ENCODE measurements at places on chromosomes 6 and 20.

DNA sequence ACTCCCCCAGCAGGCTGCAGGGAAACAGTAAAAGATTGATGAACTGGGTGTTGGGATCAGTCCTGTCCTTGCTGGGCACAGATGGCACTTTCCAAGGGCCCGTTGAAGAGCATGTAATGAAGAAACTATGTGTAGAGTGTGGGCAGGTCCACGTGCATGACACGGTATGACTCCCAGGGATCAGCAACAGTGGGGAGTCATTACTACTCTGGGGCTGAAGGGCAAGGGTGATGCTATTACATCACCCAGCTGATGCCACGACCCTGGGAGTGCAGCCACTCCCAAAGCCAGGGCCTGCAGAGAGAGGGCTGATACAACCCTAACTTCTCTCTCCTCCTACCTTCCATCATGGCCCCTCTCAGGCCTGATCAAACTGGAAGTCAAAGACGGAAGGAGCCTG lies 20.1 kb downstream of the KCNK17 start:
- no peak for DNase-seq

- DNase-seq, result no peak
These were observed 4.1 kb downstream of the CCND3 start for GRCh38 chr6:41937472-41937860.

GRCh38 chr20:31560746-31561598 lies 44.1 kb upstream of the ID1 start:
- peak; percentile 95 for DNase-seq

- no peak for DNase-seq
These were observed 23.8 kb downstream of the JARID2 start for GRCh38 chr6:15269619-15270018.

- DNase-seq, result no peak
These were observed 29.2 kb upstream of the DST start for GRCh38 chr6:56671651-56672461.

DNA sequence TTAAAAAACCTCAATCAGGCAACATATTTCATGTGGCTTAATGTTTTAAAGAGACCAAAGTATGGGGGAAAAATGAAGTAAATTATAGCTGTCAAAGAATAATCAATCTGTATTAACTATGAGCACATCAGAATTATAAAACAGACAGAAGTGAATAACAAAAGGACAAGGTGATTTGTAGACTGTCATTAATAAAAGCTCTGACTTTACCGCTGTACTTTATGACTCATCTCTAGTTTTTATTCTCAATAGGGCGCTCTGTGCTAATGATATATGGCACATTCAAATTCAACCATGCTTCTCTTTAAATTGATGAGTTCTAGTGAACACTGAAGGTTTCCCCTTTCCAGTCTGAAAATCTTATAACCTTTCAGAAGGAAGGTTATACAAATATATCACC lies 72.0 kb downstream of the PREP start:
- DNase-seq, result no peak

GRCh38 chr20:45957021-45957941 lies 14.7 kb downstream of the ZNF335 start:
- no peak for DNase-seq

- DNase-seq, result peak; percentile 91
These were observed 8.8 kb upstream of the NDRG3 start for GRCh38 chr20:36754656-36755222.

GRCh38 chr6:135624402-135625295 lies 127.1 kb upstream of the AHI1 start:
- DNase-seq, result no peak
